Activated T-helper 1 cell treated with anti-CD3 and anti-CD28 coated beads, Interleukin-12 subunit alpha, Interleukin-12 subunit beta, Interleukin-2, Interleukin-4 antibody, amounts not matched to agents 30 ng/mL and 10 ng/mL and 1 ng/mL, durations not matched to agents 14 hours and 24 hours and 36 hours (primary cell): ENCODE measurements at places on chromosomes 1 and 21.

GRCh38 chr1:168822911-168823310, 93.9 kb upstream of the DPT start:
- no peak overlapping the region for H3K27ac ChIP-seq
- H3K36me3 ChIP-seq, result no peaks in the 10 kb centered on the region
- peaks cover 13% of the 10 kb centered on the region for H3K27me3 ChIP-seq
- H3K4me1 ChIP-seq, result peaks cover 13% of the 10 kb centered on the region
- DNase-seq, result no peak

GRCh38 chr1:16275591-16275990, 38.6 kb upstream of the CPLANE2 start:
- H3K27me3 ChIP-seq, result no peaks in the 10 kb centered on the region
- H3K4me3 ChIP-seq, result no peak overlapping the region
- no peak overlapping the region for H3K27ac ChIP-seq
- H3K36me3 ChIP-seq, result peaks cover 4% of the 10 kb centered on the region
- H3K4me1 ChIP-seq, result peaks cover 4% of the 10 kb centered on the region

GRCh38 chr1:205961991-205962820, 18.9 kb upstream of the SLC26A9 start:
- no peak overlapping the region for H3K27ac ChIP-seq
- peaks cover 17% of the 10 kb centered on the region for H3K4me1 ChIP-seq
- H3K4me3 ChIP-seq, result no peak overlapping the region
- no peak for DNase-seq

DNA sequence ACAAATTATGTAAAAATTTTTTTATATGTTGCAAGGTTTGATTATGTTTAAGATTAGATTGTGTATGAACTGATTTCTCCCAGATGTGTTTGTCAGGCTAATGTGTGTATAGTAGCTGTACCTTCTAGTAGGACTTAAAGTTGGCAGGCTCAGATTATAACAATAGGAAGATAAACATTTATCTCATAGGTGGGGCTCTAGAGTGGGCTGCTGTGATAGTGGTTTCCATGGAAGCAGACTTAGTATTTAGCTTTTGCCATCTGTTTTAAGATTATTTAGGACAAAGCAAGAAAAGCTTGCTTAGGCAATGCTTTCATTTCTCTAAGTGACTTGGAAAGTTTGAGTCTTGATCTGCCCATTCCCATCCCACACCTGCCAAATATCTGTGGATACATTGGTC, 187.7 kb upstream of the CACYBP start:
- no peak for DNase-seq
- peaks cover 14% of the 10 kb centered on the region for H3K4me1 ChIP-seq
- H3K27ac ChIP-seq, result no peak overlapping the region
- no peaks in the 10 kb centered on the region for H3K27me3 ChIP-seq
- H3K36me3 ChIP-seq, result peaks cover 10% of the 10 kb centered on the region

DNA sequence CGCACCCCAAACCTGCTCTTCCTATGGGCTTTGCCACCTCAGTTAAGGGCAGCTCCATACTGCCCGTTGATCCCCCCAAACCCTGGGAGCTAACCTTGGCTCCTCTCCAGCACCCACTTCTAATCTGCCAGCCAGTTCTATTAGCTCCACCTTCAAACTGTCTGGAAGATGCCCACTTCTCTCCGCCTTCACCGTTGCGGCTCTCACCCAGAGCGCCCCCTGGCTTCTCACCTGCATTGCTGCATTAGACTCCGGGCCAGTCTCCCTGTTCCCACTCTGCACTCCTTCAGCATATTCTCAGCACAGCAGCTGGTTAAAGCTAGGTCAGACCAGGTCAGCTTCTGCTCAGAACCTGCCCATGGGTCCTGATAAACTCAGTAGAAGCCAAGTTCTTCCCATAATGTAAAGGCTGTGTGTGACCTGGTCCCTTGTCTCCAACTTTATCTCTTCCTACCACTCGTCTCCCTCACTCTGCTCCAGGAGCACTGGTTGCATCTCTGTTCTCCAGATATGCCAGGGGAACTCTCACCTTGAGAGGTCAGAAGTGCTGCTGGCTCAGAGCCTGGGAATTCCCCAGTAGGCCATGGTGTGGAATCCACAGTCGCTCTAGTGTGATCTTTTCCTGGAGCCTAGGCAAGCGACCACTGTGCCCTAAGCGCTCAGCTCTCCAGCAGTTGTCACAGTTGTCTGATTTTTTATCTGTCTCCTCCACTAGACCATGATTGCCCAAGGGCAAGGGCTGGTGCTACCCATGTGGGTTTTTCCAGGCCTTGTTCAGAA, 150.3 kb downstream of the HMGB4 start:
- H3K27me3 ChIP-seq, result no peaks in the 10 kb centered on the region
- no peaks in the 10 kb centered on the region for H3K4me1 ChIP-seq
- H3K36me3 ChIP-seq, result no peaks in the 10 kb centered on the region

GRCh38 chr1:61141288-61142042, 59.1 kb downstream of the NFIA start:
- H3K36me3 ChIP-seq, result no peaks in the 10 kb centered on the region
- no peak for DNase-seq
- H3K4me1 ChIP-seq, result no peaks in the 10 kb centered on the region
- H3K27ac ChIP-seq, result no peak overlapping the region
- H3K27me3 ChIP-seq, result peaks cover 9% of the 10 kb centered on the region

GRCh38 chr1:77683160-77684148, 996 bp upstream of the ZZZ3 start:
- DNase-seq, result peak; percentile 90
- no peaks in the 10 kb centered on the region for H3K27me3 ChIP-seq
- H3K4me3 ChIP-seq, result peak overlapping the region; percentile 96
- H3K36me3 ChIP-seq, result peaks cover 3% of the 10 kb centered on the region
- peak overlapping the region; percentile 95 for H3K27ac ChIP-seq
- H3K4me1 ChIP-seq, result peaks cover 29% of the 10 kb centered on the region

DNA sequence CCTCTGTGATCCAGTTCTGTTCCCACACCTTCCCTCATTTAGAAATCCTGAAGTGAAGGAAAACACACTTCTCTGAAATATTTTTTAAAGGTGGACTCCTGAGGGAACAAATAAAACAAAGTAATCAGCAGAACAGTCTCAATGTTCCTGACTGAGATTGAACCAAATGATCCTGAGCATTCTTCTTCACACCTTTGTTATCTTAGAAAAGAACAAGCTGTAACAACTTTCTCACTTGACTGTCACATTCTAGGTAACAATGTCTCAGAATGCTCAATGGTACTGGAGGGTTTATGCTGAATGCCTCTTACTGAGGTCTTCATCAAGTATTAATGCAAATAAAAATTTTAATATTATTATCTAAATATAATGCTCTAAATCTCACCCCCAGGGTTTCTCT, 40.4 kb upstream of the RGS2 start:
- H3K27ac ChIP-seq, result no peak overlapping the region
- H3K36me3 ChIP-seq, result no peaks in the 10 kb centered on the region
- no peak overlapping the region for H3K4me3 ChIP-seq
- no peak for DNase-seq
- H3K4me1 ChIP-seq, result no peaks in the 10 kb centered on the region

DNA sequence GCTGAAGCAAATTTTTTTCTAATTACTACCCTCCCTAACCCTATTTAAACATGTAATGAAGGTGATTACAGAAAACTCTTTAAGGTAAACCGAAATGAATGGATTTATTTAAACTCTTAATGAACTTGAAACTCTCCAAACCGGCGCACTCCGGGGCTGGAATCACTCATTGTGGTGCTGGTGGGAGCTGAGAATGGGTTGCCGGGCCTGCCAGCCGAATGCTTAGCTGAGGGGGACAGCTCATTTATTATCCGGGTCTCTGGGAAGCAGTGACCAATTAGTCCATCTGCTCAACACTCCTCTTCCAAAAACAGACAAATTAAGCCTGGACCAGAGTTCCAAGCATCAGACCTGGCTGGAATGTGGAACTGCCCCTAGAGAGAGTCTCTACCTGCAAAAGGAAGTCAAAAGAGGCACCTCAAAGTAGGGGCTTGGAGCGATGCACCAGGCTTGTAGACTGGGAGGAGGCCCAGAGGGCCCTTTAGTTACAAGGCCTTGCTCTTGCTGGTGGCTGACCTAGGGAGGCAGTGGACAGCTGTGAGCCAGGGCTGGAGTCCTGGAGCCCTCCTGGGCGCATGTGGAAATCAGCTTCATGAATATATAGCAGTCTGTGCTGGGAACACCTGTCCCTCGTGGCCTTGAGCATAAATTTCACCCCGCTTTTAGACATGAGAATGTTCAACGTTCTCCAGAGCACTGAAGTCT, 320.7 kb downstream of the AJAP1 start:
- no peak overlapping the region for H3K27ac ChIP-seq
- DNase-seq, result no peak
- H3K4me1 ChIP-seq, result no peaks in the 10 kb centered on the region
- no peak overlapping the region for H3K4me3 ChIP-seq
- H3K36me3 ChIP-seq, result no peaks in the 10 kb centered on the region

DNA sequence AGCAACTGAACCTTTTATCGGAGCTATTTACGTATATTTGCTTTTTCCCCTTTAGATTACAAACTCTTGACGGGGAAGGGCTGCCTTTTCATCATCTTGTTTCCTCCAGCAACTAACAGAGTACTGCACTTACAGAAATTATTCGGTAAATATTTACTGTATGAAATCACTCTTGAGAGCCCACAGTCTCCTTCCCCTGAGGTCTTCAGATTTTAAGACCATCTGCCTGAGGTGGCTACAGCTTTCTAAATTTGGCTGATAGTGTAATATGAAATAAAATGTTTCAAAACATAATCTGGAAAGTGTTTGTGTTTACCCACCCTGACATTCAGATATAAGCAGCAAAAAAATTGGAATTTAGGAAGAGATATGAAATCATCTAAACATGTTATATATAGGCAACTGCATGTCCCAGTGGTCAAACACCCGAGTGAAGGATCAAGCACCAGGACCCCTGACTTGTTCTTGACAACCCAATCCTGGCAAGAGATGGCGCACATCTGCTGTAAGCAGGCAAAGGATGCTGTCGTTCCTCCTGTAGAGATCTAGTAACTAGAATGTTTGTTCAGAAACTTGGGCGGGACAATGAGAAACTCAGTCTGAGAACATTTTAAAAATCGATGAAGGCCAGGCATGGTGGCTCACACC, 60.9 kb downstream of the SIPA1L2 start:
- no peak overlapping the region for H3K4me3 ChIP-seq
- no peak overlapping the region for H3K27ac ChIP-seq
- no peaks in the 10 kb centered on the region for H3K27me3 ChIP-seq
- DNase-seq, result no peak
- H3K4me1 ChIP-seq, result peaks cover 6% of the 10 kb centered on the region

DNA sequence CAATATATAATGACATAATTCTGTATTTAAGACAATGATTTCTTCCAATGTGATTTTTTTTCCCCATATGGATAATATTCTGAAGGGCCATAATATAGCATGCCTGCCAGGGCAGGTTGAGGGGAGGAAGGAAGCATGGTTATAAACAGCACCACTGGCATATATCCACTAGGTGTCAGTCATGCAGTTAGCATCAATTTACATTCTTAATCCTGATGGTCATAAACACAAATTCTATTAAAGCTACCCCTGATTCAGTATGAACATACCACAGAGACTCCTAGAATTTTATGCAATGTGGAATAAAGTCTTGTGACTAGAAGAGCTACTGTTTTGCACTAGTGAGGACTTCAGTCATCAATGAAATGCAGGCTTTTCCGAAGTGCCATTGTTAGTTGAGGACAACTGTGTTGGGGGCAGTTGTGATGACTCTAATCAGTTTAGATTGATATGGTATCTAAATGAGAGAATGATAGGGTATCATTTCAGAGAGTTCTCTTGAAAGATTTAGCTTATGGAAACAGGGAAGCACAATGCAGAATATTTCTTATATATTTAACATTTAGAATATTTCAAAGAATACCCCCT, 342.7 kb upstream of the NR5A2 start:
- H3K27me3 ChIP-seq, result peaks cover 23% of the 10 kb centered on the region
- no peak overlapping the region for H3K27ac ChIP-seq
- H3K4me3 ChIP-seq, result no peak overlapping the region
- no peak for DNase-seq

- H3K4me3 ChIP-seq, result no peak overlapping the region
- no peak overlapping the region for H3K27ac ChIP-seq
- H3K4me1 ChIP-seq, result no peaks in the 10 kb centered on the region
- H3K27me3 ChIP-seq, result peaks cover 4% of the 10 kb centered on the region
These were observed 76.8 kb upstream of the HNRNPU start for GRCh38 chr1:244941121-244941520.

GRCh38 chr1:68704800-68705443, 208.0 kb upstream of the DEPDC1 start:
- H3K36me3 ChIP-seq, result no peaks in the 10 kb centered on the region
- H3K27ac ChIP-seq, result no peak overlapping the region

- peaks cover 15% of the 10 kb centered on the region for H3K4me1 ChIP-seq
- H3K27me3 ChIP-seq, result peaks cover 35% of the 10 kb centered on the region
- no peak for DNase-seq
These were observed 941 bp downstream of the ELAVL4 start for GRCh38 chr1:50109647-50110075.

DNA sequence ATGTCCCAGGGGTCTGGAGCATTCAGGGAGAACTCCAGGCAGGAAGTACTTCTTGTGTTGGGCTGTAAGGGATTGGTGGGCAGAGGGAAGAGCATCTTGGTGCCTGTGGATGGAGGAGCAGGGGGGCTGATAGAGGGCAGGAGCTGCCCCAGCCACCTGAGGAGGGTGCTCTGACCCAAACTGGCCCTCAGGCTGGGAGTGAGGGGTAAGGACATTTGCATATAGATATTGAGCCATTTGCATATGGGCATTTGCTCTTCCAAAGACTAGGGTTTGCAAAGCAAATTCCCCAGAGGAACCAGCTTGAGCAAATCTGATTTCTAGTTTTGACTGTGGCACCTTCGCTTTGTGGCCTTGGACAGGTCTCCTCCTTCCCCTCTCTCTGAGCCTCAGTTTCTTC, 18.2 kb downstream of the ZNF362 start:
- no peaks in the 10 kb centered on the region for H3K27me3 ChIP-seq
- DNase-seq, result no peak
- H3K4me3 ChIP-seq, result no peak overlapping the region
- H3K36me3 ChIP-seq, result peaks cover 6% of the 10 kb centered on the region
- no peak overlapping the region for H3K27ac ChIP-seq
- peaks cover 14% of the 10 kb centered on the region for H3K4me1 ChIP-seq

- H3K4me3 ChIP-seq, result no peak overlapping the region
- H3K27me3 ChIP-seq, result no peaks in the 10 kb centered on the region
- DNase-seq, result no peak
- no peaks in the 10 kb centered on the region for H3K4me1 ChIP-seq
- H3K36me3 ChIP-seq, result peaks cover 20% of the 10 kb centered on the region
These were observed 95.6 kb downstream of the OLFML2B start for GRCh38 chr1:161928056-161928455.
